ENCODE measurements at places on chromosomes 4 and X.

GRCh38 chr4:10664408-10664807 is 20.2 kb downstream of the CLNK start:
- no peak for DNase-seq

DNA sequence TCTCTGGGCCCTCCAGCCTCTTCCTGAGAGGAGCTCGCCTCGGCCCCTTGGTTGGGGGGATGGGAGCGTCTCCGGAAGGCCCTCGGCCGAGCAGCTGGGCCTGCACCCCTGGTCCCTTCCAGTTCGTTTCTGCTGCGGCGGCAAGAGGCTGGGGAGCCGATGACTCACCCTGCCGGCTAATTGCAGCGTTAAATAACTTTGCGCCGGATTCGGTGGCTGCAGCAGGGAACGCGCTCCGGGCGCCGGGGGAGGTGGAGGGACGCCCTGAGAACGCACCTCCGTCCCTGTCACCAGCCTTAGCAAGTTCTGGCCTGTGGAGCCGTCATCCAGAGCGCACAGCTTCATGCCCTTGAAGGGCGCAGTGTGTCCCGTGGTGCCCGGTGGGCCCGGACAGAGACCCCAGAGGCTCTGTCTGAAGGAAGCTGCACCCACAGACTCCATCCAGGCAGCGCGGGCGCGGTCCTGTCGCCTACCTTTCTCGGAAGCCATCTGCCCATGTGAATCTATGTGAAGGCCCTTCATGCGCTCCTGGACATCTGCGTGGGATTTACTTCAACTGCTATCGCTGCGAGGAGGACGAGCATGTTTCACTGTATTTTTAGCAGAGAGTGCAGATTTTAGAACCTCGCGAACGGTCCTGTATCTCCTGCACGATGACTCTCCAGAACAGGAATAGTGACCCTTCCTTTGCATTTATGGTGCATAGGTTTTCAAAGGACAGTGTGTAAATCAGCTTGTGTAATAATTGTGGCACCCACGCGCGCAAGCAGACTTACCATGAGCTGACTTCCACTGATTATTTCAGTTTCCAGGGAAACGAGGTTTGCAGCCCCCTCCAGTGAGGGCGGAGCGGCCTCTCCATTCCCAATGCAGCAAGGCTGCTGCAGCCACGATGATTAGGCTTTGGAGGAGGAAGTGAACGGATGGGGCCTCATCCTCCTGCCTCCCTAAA is 1.7 kb upstream of the TMEM271 start:
- DNase-seq, result no peak

DNA sequence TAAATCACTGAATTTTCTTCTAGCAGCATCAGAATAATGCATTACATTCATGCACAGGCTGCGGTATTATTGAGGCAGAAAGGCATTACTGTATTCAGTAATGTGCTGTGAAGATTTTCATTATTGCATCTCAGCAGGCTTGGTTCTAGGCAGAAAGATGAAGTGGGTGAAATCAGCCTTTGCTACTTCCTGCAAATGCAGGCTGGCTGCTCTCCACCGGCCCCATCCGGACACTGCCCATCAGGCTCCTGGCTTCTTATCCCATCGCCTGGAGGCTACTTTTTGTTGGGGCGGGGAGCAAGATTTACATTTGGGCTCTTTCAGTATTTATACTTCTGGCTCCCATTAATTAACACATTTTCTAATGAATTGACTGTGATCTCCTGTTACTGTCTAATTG is 117.8 kb downstream of the FRAS1 start:
- no peak for DNase-seq

GRCh38 chr4:132328761-132329160 is 820.3 kb upstream of the PCDH10 start:
- no peak for DNase-seq

Measured in substantia nigra (tissue), 51 donors.